Activated CD8-positive, alpha-beta T cell treated with anti-CD3 and anti-CD28 coated beads, Interleukin-2, amount 10 ng/mL, durations not matched to agents 7 days and 5 days (primary cell): ENCODE measurements at places on chromosomes 2 and 18.

GRCh38 chr18:59767732-59768131 is 70.5 kb upstream of the CCBE1 start:
- no peaks in the 10 kb centered on the region for H3K27me3 ChIP-seq
- no peaks in the 10 kb centered on the region for H3K36me3 ChIP-seq
- no peaks in the 10 kb centered on the region for H3K4me1 ChIP-seq
- no peak overlapping the region for H3K27ac ChIP-seq
- no peak for DNase-seq

DNA sequence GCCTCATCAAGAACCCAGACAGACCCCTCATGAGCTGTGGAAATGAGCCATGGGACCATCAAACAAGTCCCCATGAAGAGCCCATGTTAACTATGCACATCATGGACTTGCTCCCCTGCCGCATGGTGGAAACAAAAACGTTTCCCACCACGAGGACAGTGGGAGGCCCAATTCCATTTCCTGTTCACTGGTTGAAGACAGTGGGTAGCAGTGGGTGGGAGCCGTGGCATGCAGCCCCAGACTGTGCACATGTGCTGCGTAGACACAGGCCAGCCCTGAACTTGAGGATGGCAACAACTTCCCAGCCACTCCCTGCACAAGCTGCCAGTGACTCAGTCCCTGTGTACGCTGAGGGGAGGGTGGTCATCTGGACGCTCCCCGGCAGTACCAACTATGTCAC is 108.4 kb upstream of the LMAN1 start:
- no peak overlapping the region for H3K27ac ChIP-seq
- H3K36me3 ChIP-seq, result no peaks in the 10 kb centered on the region
- H3K27me3 ChIP-seq, result no peaks in the 10 kb centered on the region
- H3K4me1 ChIP-seq, result no peaks in the 10 kb centered on the region

- peaks cover 26% of the 10 kb centered on the region for H3K4me1 ChIP-seq
- no peak overlapping the region for H3K4me3 ChIP-seq
- DNase-seq, result no peak
- peaks cover 5% of the 10 kb centered on the region for H3K36me3 ChIP-seq
- no peaks in the 10 kb centered on the region for H3K27me3 ChIP-seq
- H3K27ac ChIP-seq, result no peak overlapping the region
Measured at GRCh38 chr2:241359481-241360045, 3.5 kb downstream of the FARP2 start.

DNA sequence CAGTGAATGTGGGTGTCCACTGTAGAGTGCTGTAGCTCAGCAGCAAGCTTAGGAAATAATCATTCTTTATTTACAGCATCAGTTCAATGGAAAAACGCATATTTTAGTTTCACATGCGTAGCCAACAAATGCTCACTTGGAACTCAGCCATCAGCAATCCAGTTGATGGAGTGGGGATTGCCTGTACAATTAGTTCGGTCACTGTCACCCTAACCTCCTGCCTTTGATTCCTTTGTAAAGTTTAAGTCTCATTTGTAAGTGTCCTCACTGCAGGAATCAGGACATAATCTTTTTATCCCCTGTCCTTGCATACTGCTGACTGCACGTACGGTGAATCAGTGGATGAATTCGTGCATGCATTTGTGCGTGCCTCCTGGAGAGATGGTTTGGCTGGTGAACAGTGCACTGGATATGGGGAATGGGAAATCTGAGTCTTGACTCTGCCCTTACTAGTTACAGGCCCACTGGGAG is 55.9 kb downstream of the RAB31 start:
- H3K27ac ChIP-seq, result no peak overlapping the region
- H3K27me3 ChIP-seq, result peaks cover 15% of the 10 kb centered on the region

GRCh38 chr18:48997985-48998831 is 47.4 kb upstream of the SMAD7 start:
- H3K27ac ChIP-seq, result no peak overlapping the region
- no peak for DNase-seq
- H3K4me1 ChIP-seq, result peaks cover 11% of the 10 kb centered on the region
- H3K4me3 ChIP-seq, result no peak overlapping the region

GRCh38 chr2:168118733-168119514 is 128.5 kb downstream of the STK39 start:
- H3K4me3 ChIP-seq, result no peak overlapping the region
- no peaks in the 10 kb centered on the region for H3K4me1 ChIP-seq
- no peak overlapping the region for H3K27ac ChIP-seq
- H3K36me3 ChIP-seq, result peaks cover 17% of the 10 kb centered on the region

DNA sequence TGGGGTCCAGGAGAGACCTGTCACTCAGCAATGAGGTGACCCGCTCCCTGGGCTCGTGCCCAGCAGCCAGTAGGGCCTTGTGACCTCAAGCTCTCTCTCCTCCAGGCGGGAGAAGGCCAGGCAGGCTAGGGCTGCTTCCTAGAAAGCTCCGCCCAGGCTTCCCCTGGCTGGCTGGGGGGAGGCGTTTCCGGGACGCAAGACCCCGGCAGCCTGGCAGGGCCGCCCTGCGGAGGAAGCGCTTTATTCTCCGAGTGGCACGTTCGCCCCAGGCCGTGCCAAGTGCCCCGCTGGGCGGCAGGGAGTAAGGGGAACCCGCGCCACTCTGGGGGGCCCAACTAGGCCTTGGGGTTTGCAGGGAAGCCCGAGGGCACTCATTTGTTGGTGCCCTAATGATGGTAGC is 21.2 kb upstream of the EPAS1 start:
- H3K4me3 ChIP-seq, result peak overlapping the region; percentile 6
- peaks cover 13% of the 10 kb centered on the region for H3K27me3 ChIP-seq
- H3K36me3 ChIP-seq, result no peaks in the 10 kb centered on the region
- DNase-seq, result peak; percentile 56
- H3K27ac ChIP-seq, result peak overlapping the region; percentile 51
- H3K4me1 ChIP-seq, result peaks cover 28% of the 10 kb centered on the region

GRCh38 chr2:83186105-83186760 is 1272.8 kb downstream of the SUCLG1 start:
- no peaks in the 10 kb centered on the region for H3K36me3 ChIP-seq
- H3K27me3 ChIP-seq, result no peaks in the 10 kb centered on the region
- H3K4me1 ChIP-seq, result no peaks in the 10 kb centered on the region
- no peak overlapping the region for H3K4me3 ChIP-seq

- H3K36me3 ChIP-seq, result no peaks in the 10 kb centered on the region
- H3K4me3 ChIP-seq, result no peak overlapping the region
- DNase-seq, result no peak
- no peaks in the 10 kb centered on the region for H3K4me1 ChIP-seq
- peaks cover 11% of the 10 kb centered on the region for H3K27me3 ChIP-seq
Measured at GRCh38 chr2:64244037-64244416, 99.8 kb upstream of the PELI1 start.

GRCh38 chr18:42813570-42813969 is 301.9 kb downstream of the RIT2 start:
- H3K36me3 ChIP-seq, result no peaks in the 10 kb centered on the region
- H3K27ac ChIP-seq, result no peak overlapping the region
- no peaks in the 10 kb centered on the region for H3K4me1 ChIP-seq
- no peak overlapping the region for H3K4me3 ChIP-seq
- no peaks in the 10 kb centered on the region for H3K27me3 ChIP-seq

DNA sequence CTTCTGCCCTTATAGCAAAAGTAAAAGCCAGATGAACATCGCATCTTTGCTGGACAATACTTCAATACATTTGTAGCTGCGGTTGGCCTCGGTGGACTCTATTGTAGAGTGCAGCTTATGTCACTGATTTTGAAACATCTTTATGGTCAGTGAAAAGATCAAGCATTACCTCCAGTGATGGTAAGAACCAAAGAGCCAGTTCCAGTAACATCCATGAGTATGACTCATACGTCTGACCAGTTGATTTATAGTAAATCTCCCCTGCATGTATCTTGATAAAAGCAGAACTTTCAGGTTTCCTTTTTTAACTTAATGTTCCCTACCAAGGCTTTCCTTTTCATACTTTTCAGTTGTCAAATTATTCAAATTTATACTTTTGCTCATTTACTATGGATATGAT is 119.2 kb upstream of the HNRNPA3 start:
- H3K27me3 ChIP-seq, result peaks cover 4% of the 10 kb centered on the region
- H3K36me3 ChIP-seq, result no peaks in the 10 kb centered on the region
- H3K4me1 ChIP-seq, result no peaks in the 10 kb centered on the region
- H3K4me3 ChIP-seq, result no peak overlapping the region

GRCh38 chr2:66576561-66577320 is 141.8 kb downstream of the MEIS1 start:
- H3K4me1 ChIP-seq, result peaks cover 4% of the 10 kb centered on the region
- H3K36me3 ChIP-seq, result no peaks in the 10 kb centered on the region
- H3K27me3 ChIP-seq, result peaks cover 51% of the 10 kb centered on the region
- DNase-seq, result no peak
- H3K4me3 ChIP-seq, result no peak overlapping the region

- no peak overlapping the region for H3K27ac ChIP-seq
- no peak overlapping the region for H3K4me3 ChIP-seq
- no peak for DNase-seq
- H3K4me1 ChIP-seq, result peaks cover 2% of the 10 kb centered on the region
- peaks cover 2% of the 10 kb centered on the region for H3K27me3 ChIP-seq
- no peaks in the 10 kb centered on the region for H3K36me3 ChIP-seq
Measured at GRCh38 chr2:152247337-152247695, 71.8 kb upstream of the STAM2 start.

DNA sequence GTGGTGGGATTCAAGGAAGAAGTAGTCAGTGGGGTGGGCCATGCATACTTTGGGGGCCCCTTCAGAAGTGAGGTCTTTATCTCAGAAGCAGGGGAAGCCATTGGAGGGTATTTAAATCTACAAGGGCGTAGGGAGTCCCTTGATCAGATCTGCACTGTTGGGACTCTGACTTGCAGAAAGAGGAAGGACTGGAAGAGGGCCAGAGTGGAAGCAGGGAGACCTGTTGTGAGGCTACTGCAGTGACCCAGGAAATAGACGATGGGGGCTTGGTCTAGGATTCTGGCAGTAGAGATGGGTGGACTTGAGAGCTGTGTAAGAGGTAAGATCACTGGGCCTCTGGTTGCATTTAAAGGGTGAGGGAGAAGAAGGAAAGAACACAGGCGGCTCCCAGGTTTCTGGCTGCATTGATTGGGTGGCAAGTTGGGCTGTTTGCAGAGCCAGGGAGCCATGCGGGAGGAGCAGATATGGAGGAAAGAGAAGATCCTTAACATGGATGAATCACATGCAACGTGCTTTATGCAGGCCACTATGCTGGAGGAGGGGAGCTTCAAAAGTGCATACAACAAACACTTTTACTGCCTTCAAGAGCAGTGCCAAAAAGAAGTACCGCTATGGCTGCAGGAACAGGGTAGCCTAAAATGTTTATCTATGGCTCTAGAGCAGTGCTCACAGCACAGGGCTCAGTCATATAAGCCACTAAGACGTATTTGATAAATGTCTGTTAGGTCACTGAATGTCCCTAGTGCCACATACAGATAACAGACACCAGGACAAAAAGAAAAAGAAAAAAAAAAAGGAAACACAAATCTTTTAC is 2.3 kb downstream of the SFXN5 start:
- peak overlapping the region; percentile 45 for H3K27ac ChIP-seq
- peak overlapping the region; percentile 79 for H3K4me3 ChIP-seq
